Stimulated activated memory B cell treated with anti-CD40 and anti-IgM and Interleukin-4, amounts not matched to agents 10 μg/mL and 1 μg/mL and 100 μg/mL, for 72 hours (primary cell): ENCODE measurements at places on chromosomes 13 and 19.

- ATAC-seq = no peak
Observed at GRCh38 chr19:35350591-35350990, 2.9 kb downstream of the FFAR1 start.

DNA sequence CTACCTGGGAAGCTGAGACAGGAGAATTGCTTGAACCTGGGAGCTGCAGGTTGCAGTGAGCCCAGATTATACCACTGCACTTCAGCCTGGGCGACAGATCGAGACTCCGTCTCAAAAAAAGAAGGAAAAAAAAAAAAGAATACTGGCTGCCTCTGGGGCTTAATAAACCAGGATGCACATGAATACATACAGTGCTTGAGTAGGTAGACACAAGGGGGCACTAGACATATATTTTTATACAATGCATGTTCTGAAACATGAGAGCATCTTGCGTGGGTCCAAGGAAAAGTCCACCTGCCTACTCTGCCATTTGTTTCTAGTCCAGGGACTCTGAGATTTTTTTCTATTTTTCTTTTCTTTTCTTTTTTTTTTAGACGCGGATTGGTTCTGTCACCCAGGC lies 31.2 kb downstream of the KEAP1 start:
- ATAC-seq = no peak

- ATAC-seq = no peak
Observed at GRCh38 chr13:37707739-37708500, 109.4 kb upstream of the POSTN start.

DNA sequence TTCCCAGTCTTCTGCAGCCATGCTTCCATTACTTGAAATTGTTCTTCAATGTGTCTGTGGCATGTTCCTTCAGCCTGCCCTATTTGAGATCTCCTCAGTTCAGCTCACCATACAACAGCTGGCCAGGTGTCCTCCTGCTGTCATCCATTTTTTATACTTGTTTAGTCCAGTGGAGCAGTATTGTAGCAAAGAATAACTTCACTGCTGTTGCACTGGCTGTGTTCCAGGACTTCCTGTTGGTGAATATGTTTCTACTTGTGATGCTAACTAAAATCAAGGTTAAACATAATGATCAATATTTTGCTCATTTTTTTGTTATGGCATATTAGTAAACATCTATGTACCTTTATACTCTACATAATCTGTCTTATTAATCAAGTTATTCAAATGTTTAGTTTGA lies 1394.1 kb downstream of the PCDH9 start:
- ATAC-seq = no peak

- ATAC-seq = no peak
Observed at GRCh38 chr19:18385675-18386542, at the start of gene GDF15. Gene GDF15 (plus strand): TSS chr19:18386158. CDS start chr19:18386190, 32 bp downstream.

DNA sequence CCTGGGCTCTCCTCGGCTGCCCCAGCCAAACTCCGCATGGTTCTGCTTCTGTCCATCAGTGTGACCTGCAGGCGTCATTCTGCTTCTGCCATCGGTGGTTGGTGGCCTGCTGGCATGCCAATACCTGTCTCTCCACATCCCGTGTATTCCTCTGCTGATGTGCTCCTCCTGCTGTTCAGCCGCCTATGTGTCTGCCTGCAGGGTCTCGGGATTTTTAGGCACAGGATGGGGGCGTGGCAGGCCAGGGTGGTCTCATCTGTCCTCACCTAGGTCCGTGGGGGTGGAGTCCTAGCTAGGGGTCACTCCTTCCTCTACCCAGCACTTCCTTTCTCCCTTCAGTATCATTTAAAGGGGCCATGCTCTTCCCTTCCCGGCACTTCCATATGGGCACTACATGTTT lies 33.0 kb upstream of the SGCG start:
- no peak for ATAC-seq

- ATAC-seq = no peak
Observed at GRCh38 chr13:72983085-72983768, 75.6 kb upstream of the KLF5 start.

GRCh38 chr19:29187676-29188075 lies 25.3 kb downstream of the UQCRFS1 start:
- ATAC-seq = no peak

- no peak for ATAC-seq
Observed at GRCh38 chr19:43132696-43133095, 50.2 kb upstream of the PSG2 start.

- ATAC-seq = no peak
Observed at GRCh38 chr13:85427416-85427815, 371.8 kb downstream of the SLITRK6 start.

- peak; percentile 10 for ATAC-seq
Observed at GRCh38 chr19:1987197-1988187, 28.0 kb downstream of the BTBD2 start.

GRCh38 chr13:92270990-92271389 lies 872.6 kb downstream of the GPC5 start:
- ATAC-seq = no peak

DNA sequence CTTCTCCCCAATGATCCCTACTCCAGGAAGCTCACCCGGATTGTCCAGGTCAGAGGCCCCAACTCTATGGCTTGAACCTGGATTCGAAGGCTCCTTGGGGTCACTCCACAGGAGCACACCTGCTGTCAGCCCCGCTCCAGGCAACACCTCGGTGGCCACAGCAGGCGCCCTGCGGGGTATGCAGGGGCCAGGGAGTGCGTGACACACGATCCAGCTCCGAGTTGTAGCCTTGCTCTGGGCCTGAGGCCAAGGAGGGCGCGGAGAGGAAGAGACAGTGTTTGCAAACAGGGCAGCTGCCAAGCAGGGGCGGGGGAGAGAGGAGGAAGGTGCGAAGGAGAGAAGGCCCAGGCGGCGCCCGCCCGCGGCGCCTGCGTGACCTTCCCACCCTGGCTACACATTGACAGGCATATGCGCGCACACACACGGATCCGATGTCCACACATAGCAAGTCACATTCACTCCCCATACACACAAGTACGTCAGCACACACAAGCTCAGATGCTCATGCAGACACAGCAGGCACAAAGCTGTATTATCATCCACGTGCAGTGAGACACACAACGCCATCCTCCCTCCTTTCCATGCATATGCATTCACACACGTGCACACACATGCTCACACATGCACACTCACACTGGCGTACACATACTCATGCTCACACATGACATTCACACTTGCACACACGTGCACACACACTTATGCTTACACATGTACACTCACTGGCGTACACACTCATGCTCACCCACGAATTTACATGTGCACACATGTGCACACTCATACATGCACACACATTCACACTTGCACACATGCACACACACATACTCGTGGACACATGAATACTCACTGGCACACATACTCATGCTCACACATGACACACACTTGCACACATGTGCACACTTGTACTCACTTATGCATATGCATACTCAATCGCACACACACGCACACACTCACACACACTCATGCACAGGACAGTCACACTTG lies 10.4 kb downstream of the SBK2 start:
- ATAC-seq = no peak

DNA sequence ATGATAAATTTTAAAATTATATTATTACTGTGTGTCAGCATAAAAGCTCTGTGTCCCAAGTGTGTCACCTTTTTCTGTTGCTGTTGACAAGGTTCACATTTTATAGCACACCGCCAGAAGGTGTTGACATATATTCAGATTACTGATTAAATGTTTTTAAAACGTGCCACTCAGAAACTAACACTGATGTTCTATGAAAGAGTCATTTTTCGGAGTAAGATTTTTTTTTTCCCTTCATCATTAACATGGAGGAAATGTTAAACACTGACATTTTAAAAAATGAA lies 197.5 kb downstream of the TM9SF2 start:
- ATAC-seq = no peak

GRCh38 chr13:98517576-98518310 lies 59.2 kb downstream of the STK24 start:
- peak; percentile 77 for ATAC-seq

DNA sequence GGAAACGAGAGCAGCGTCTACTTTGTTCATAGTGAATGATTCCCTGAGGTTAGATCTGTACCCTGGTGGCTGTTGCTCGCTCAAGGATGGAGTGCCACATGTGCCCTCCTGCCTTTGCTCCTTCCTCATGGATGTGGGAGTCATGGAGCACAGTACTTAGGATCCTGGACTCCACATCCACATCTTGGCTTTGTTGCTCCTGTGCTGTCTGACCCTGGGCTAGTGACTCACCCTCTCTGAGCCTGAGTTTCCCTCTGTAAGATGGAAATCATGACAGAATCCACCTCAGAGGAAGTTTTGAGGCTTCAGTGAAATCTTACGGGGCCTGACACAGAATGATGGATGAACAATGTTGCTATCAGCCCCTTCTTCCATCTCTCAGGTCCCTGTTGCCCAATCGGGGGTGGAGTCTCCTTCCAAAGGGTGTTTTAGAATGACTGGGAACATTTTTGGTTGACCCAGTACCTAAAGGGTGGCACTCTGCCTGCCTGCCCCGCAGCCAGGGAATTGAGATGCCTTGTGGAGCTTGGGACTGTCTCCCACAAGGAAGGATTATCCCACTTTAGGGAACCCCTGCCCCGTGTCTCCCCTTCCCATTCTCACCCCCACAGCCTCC lies 9.8 kb upstream of the TIMM50 start:
- ATAC-seq = no peak

GRCh38 chr13:50713523-50714248 lies 129.8 kb downstream of the DLEU7 start:
- ATAC-seq = peak; percentile 76

GRCh38 chr19:42628411-42629140 lies 33.9 kb upstream of the CEACAM8 start:
- no peak for ATAC-seq

- ATAC-seq = no peak
Observed at GRCh38 chr19:37513397-37513796, 6.7 kb downstream of the ZNF793 start.

- peak; percentile 52 for ATAC-seq
Observed at GRCh38 chr19:10271543-10272086, 695 bp downstream of the ICAM1 start.

GRCh38 chr13:44770951-44771350 lies 194.8 kb upstream of the TSC22D1 start:
- no peak for ATAC-seq

- peak; percentile 16 for ATAC-seq
Observed at GRCh38 chr19:6821639-6822310, 49.3 kb downstream of the VAV1 start.

DNA sequence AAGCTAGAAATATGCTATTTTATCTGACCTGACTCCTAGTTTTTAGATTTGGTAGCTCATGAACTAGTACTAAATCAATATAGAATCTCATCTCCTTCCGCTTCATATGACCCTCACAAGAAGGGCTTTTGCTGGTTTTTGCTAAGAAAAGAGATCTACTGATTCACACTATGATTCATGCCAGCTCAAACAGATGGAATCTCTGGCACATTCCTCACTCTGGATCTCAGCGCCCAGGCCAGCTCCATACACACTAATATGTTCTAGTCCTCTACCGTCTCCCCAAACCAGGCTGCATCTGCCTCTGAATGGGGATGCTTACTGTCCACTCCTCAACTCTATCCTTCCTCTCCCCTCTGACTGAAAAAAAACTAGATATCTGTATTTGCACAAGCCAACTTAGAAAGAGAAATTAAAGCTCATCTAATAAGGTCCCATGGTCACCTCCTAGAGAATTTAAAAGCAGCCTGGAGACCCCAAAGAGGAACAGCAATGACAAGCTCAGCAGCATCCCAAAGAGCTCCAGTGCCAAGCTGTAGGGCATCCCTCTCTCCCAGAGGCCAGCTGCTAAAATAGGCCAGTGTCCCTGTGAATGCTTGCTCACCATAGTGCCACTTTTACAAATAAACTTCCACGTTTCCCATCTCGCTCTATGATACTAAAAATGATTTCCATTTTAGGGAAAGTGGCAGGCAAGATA lies 74.9 kb downstream of the LHFPL6 start:
- no peak for ATAC-seq

- peak; percentile 61 for ATAC-seq
Observed at GRCh38 chr19:50418176-50419021, at the start of gene SPIB. Gene SPIB (plus strand): TSS chr19:50418938. CDS start chr19:50418963, 25 bp downstream.

- no peak for ATAC-seq
Observed at GRCh38 chr19:30781519-30781918, 409.3 kb downstream of the ZNF536 start.
